ENCODE measurements at places on chromosomes 4 and X. TPM values are rescaled to one million over a fixed set of nuclear protein-coding genes. Genes with fewer than 3 reads are reported as not detected.

The MTHFD2L gene
- 8.3 TPM for total RNA-seq

The CXCL1 gene
- 6.9 TPM for total RNA-seq

The AFM gene
- not detected for total RNA-seq

The ZCCHC18 gene
- total RNA-seq: 0.43 TPM

The EGF gene
- 13.4 TPM for total RNA-seq

The RWDD4 gene
- total RNA-seq: 24.9 TPM
